Activated naive CD4-positive, alpha-beta T cell treated with anti-CD3 and anti-CD28 coated beads for 36 hours (primary cell): ENCODE measurements at places on chromosomes 7 and 10.

DNA sequence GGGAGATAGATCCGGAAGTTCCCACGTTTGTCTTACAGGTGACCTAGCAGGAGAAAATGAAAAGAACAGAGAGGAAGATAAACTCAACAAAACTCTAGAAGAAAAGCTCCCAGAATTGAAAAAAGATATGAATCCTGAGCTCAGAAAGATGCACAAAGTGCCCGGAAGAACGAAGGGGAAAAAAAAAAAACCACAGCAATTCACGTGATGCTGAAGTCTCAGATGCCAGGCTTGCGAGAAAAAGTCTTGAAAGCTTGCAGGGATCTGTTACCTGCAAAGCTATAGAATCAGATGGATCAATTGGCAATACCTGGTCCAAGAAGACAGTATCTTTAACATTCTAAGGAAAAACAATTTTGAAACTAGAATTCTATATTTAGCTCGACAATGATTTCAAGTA lies 33.5 kb downstream of the CARD11 start:
- no peak for DNase-seq

GRCh38 chr7:68688416-68689086 lies 909.7 kb upstream of the AUTS2 start:
- peak; percentile 8 for DNase-seq

- no peak for DNase-seq
Measured at GRCh38 chr7:101733713-101734475, 83.5 kb upstream of the CUX1 start.

GRCh38 chr7:64914557-64914956 lies 11.5 kb downstream of the ZNF273 start:
- DNase-seq = no peak

GRCh38 chr10:84539216-84539615 lies 210.8 kb downstream of the CCSER2 start:
- DNase-seq = no peak

GRCh38 chr7:74028321-74028838 lies 407 bp downstream of the ELN start:
- no peak for DNase-seq

DNA sequence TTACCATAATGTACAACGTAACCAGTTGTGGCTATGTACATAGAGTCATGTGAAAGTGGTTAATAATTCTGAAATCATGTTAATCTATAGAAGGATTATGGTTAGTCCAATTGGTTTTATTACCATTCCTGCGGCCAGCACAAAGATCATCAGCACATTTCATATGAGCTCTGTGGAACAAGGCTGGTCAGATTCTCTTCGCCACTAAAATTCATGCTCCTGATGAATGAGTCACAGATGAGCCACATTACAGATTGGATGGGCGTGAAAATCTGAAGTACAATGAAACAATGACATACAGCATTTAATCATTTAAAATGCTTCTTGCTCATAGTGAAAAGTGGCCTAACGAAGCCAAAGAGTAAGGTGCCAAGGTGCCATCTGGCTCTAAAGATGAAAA lies 716.2 kb upstream of the PHF14 start:
- DNase-seq = no peak

GRCh38 chr10:22764639-22765038 lies 50.3 kb upstream of the PIP4K2A start:
- DNase-seq = no peak

- no peak for DNase-seq
Measured at GRCh38 chr10:113485736-113486135, 67.1 kb upstream of the HABP2 start.

- DNase-seq = no peak
Measured at GRCh38 chr10:43216931-43217562, 49.8 kb downstream of the RASGEF1A start.

DNA sequence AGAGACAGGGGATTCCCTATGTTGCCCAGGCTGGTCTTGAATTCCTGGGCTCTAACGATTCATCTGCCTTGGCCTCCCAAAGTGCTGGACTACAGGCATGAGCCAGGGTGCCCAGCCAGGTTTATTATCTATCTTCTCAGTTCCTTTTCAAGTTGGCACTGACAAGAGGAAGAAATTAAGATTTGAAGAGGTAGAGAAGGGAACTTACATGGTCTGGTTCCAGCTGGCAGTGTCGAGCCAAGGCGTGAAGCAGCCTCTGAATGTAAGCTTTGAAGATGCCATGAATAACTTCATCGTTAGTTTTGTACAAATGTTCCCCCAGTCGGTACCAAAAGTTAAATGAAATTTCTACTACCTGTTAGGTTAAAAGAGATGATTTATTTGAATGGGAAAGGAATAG lies 57.7 kb downstream of the TNPO3 start:
- DNase-seq = no peak

GRCh38 chr7:55903985-55904759 lies 16.9 kb downstream of the ZNF713 start:
- no peak for DNase-seq

DNA sequence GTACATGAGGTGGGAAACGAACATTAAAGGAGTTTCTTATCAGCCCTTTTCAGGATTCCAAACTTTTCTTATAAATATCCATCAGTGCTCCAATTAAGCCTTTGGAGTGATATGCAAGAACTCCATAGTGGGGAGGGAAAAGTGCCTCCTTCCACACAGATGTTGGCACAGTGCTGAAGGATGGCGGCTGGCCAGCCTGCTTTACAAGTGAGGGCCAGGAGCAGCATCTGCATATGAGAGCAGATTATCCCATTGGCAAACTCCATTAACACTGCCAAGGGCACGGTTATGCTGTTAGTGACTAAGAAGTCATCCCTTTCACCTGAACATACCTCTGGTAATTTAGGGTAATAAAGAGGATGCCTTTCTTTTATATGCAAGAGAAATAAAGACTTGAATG lies 543.1 kb downstream of the CNTNAP2 start:
- no peak for DNase-seq

- no peak for DNase-seq
Measured at GRCh38 chr7:110071192-110071591, 1019.7 kb upstream of the LRRN3 start.
